ENCODE measurements at places on chromosomes 12 and 14.
A peak's percentile ranks its signal among the peaks of the same experiment; 100 is the strongest.

GRCh38 chr14:73842851-73843250, 8.8 kb upstream of the PTGR2 start:
- no peak for DNase-seq

GRCh38 chr14:68364792-68365192, 428.1 kb downstream of the ZFP36L1 start:
- DNase-seq = no peak

DNA sequence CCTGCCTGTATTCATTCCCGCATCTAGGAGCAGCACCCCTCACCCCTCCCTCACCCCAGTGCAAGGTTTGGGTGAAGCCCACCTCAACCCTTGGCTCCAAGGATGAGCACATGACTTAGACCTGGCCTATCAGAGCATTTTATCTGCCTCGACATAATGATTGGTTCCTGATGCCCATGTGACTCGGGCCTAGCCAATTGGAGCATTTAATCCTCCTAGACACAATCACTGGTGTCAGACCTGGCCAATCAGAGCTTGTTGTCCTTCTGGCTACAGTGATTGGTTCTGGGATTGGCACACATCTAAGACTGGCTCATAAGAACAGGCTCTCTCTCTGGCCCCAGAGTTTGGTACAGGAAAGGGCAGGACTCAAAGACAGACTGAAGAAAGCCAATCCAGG, 73.1 kb upstream of the MYL2 start:
- DNase-seq = no peak

GRCh38 chr12:92547420-92547819, 155.4 kb upstream of the PLEKHG7 start:
- no peak for DNase-seq

DNA sequence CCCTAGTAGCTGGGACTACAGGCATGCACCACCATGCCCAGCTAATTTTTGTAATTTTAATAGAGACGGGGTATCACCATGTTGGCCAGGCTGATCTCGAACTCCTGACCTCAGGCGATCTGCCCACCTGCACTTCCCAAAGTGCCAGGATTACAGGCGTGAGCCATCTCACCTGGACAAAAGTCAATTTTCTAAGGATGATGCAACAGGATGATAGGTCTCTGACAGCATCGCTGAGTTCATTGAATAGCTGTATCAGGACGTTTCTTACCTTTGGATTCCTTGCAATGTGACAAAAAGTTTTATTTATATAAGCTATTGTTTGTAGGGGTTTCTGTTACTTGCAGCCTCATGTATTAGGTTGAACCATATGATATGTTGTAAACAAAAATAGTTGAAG, 55.5 kb upstream of the PCED1B start:
- DNase-seq = no peak

DNA sequence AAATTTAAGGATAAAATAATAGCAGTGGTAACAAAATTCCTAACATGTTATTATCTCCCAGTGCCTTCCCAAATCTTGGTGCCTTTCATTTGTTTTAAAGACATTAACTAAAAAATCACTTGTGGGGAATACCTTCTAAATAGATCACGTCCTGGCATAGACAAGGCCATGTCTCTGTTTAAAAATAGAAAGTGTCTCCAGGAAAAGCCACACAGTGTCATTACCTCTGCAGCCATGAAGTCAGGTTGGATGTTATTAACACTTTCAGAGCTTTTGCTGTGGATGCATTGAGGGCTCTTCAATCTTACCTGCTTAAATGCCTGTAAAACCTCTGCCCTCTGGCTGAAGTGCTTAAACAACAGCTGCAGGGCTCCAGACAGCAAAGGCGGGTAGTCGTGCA, 211.1 kb downstream of the ITPR2 start:
- DNase-seq = no peak

DNA sequence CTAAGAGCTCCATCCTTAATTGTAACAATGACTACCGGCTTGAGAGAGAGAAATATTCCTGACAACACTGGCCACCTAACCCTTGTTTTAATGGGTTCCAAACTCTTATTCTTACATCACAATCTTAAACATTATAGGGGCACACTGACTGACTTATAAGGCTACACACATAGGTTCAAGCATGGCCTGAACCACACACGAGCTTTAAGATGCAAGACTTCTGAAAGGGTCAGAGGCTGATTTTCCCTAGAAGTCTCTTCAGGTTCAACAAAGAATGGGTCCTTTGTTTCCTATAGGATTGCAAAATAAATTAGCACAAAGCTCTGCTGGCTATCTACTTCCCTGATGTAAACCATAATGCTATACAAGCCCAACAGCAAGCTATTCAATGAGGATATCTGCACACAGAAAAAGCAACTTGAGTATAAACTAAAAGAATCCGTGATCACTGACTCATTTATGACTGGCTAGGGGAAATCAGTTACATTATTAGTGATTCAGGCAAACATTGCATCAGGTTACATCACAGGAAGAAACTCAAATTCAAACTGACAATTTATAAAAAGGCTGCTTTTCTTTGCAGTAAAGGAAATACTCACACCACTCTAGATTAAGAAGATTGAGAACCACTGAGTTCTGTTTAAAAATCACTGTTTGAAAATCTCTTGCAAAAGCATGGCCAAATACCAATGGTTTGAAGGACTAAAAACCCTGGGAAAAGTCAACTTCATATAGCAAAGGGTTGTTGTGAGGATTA, 8.5 kb downstream of the BTG1 start:
- no peak for DNase-seq

GRCh38 chr12:6961695-6962284, 8.7 kb downstream of the PHB2 start:
- peak; percentile 67 for DNase-seq

- DNase-seq = no peak
Measured at GRCh38 chr12:28602786-28603185, 412.5 kb downstream of the CCDC91 start.

- DNase-seq = no peak
Measured at GRCh38 chr12:72271451-72272090, 599 bp upstream of the TRHDE start.

GRCh38 chr14:49497725-49498348, 88.3 kb downstream of the RPS29 start:
- DNase-seq = no peak

DNA sequence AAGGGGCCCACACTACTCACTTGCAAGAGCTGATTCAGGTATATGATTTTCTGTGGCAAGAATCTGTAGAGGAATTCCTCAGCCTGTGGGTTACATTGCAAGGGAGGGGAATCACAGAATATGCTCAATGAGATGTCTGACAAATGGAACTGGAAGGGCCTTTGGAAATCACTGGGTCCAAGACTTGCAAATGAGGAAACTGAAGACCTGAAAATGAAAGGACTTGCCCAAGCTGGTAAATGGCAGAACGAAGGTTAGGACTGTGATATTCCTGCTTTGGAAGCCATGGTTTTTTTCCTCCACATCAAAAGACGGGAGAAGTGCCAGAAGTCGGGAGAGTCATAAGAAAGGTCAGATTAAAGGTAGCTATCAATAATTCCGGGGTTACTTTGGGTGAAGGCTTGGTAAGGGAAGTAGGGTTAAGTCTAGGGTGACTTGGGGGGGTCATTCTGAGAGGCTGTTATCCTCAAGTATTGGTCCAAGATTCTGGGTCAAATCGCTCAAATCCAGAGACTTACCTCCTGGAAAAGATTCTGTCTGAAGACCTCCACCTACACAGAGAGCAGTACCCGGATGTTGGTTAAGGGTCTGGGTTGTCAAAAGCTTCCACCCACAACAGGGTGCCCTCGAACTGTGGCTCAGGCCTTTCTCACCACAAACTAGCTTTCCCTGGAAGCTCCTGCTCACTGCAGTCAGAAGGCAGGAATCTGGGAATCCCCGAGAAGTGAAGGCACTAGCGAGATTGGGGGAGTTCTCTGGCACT, 539 bp downstream of the PSME2 start:
- no peak for DNase-seq

- no peak for DNase-seq
Measured at GRCh38 chr12:128643155-128643554, 180.6 kb downstream of the SLC15A4 start.

DNA sequence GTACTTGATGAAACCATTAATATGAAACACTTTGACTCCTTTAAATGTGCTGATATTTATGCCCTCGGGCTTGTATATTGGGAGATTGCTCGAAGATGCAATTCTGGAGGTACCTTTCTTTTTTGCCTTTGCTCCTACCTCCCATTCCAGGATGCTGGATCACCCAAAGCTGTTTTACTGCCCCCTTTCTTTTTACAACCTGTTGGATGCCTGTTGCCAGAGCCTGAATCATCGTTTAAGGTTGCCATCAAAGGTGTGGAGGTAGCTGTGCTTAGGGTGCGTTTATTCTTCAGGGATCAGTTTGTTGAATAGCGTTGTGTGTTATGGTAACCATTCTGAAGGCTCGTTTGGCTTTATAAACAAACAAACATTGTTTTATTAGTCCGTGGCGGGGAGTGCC, 19.9 kb upstream of the TAMALIN start:
- no peak for DNase-seq

DNA sequence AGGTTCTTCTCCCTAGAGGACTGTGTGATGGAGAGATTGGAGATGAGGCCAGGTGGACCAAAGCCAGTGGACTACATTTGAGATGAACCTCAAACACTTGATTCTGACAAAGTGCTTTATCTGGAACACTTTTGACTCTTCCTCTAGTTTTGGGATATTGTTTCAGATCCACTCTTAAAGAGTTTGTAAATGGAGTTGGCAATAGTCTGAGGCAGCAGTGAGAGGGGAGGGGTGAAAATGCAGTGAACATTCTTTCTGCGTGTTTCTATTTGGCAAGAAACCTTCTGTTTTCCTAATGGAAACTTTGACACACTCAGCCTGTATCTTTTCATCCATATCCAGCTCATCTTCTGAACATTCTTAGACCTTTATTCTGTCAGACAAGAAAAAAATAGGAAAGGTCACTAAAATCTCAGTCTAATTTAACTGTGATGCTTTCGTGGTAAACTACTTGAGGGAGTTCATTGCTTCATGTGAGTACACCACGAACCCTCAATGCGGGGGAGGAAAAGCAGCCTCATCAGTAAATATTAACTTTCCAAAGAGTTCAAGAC, 57.4 kb upstream of the KCNJ8 start:
- DNase-seq = no peak

- DNase-seq = no peak
Measured at GRCh38 chr12:62934239-62934798, 631 bp downstream of the PPM1H start.

DNA sequence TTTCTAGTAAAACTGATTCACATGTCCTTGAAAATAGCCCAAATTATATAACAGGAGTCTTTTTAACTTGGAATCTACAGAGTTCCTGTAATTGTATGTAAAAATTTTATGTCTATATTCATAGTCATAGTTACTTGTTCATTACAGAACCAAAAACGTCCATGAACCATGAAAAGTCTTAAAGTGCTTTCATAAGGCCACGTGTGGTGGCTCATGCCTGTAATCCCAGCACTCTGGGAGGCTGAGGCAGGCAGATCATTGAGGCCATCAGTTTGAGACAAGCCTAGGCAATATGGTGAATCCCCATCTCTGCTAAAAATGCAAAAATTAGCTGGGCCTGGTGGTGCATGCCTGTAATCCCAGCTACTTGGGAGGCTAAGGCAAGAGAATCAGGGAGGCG, 48.4 kb downstream of the GALNT4 start:
- no peak for DNase-seq

GRCh38 chr14:77037938-77038568, 9.5 kb upstream of the IRF2BPL start:
- DNase-seq = no peak

DNA sequence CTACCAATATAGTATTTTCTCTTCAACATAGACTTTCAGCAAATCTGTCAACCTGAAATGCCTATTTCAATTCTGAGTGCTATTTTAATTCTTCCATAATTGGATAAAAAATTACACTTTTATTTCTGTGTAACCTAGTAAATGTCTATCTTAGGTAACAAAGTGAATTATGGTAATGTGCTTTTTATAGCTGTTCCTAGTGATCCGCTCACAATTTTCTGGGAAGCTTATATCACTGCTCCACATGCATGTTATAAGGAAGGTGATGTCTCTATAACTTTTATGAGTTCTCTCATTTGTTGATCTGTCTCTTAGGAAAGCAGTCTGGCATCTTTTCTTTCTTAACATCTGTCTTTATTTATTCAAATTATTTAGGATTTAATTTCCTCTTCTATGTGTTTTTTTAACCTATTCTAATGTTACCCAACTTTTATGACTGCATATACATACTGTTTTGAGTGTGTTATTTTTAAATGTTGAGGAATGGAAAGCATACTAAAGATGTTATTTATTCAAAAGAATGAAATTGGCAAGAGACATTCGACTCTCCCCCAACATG, 777.1 kb upstream of the MDGA2 start:
- no peak for DNase-seq

DNA sequence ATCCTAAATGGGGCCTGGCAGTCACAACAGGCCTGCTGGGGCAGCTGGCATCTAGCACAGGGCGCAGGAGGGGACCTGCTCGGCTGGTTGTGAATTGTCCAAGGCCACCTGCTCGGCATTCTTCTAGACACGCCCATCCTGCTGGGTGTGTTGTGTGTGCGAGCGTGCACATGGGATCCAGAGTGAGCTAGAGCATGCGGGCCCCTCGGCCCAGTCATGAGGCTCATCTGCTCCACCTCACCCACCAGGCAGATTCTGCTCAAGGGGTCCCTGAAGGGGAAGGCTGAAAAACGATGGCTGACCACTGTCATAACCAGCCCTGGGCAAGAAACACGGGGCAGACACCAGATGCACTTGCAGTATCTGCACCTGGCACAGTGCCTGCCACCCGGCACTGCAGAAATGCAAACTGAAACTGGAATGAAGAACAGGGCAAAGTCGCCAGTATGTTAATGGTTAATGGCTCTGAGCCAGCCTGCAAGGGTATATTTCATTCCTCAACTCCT, 31.8 kb downstream of the MAX start:
- DNase-seq = no peak

DNA sequence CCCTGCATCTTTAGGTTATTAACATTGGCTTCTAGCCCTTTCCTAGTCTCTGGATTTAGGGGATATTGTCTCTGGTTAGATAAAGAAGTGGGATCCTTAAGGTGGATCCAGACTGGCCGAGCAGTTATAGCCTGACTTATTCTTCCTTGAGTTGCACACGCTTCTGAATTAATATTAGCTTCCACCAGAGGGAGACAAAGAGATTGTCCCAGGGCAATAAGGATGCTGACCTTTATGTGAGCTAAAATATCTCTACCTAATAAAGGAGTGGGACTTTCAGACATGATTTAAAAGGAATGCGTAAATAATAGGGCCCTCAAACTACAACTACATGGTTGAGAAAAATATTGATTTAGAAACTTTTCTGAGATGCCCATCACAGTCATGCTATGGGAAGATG, 139.7 kb downstream of the SLCO1B3 start:
- no peak for DNase-seq

- no peak for DNase-seq
Measured at GRCh38 chr12:10540776-10541205, 35.1 kb downstream of the EIF2S3B start.

- no peak for DNase-seq
Measured at GRCh38 chr12:84551373-84551772, 361.2 kb downstream of the SLC6A15 start.

DNA sequence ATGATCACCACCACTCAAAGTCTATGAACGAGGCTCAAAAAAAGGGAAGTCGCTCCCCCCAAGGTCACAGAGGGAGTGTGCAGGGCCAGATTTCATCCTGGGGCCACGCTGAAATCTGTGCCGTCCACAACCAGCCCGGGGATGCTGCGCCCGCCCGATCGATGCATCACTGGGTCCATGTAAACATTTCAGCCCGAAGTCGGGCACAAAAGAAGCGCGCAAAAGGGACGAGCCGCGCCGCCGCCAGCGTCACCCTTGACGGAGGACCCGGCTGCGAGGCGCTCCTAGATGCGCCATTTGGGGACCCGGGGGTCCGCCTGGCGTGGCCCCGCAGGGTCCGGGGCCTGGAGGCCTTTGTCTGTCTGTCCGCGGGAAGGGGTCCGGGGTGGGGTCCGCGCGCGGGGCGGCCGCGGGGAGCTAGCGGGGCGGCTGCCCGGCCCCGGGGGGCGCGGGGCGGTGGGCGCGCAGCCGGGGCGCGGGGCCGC, 503 bp downstream of the FBXO21 start:
- peak; percentile 37 for DNase-seq
